T follicular helper cell (primary cell): ENCODE measurements at places on chromosomes 2 and 18.

GRCh38 chr2:219810895-219811294 lies 183.5 kb downstream of the SLC4A3 start:
- DNase-seq = no peak

DNA sequence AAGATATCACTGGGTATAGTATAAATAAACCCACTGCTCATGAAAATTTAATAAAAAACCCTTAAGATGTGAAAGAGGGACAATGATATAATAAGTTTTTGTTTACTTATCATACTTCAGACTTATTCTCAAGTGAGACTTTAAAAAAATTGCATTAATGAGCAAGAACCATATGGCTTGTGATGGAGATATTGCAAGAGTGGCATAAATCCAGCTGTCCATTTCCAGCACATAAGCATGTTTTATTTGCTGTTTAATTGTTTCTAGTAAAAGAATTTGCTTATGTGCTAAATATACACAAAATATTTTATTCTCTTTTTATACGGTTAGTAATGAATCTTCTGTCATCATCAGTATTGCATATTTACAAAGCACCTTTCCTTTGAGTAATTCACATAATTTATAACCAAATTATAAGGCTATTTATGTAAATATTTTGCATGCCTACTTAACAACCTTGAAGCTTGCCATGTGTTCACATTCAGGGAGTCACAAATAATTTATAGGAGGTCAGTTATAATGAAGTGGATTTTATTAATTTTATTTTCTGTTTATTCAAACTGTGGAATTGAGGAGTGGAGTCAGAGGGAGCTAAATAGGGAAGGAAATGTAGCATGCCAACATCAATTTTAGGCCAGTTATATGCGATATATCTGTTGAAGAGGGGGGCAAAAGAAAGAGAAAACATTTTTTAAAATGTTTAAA lies 318.5 kb upstream of the CWC22 start:
- DNase-seq = no peak

DNA sequence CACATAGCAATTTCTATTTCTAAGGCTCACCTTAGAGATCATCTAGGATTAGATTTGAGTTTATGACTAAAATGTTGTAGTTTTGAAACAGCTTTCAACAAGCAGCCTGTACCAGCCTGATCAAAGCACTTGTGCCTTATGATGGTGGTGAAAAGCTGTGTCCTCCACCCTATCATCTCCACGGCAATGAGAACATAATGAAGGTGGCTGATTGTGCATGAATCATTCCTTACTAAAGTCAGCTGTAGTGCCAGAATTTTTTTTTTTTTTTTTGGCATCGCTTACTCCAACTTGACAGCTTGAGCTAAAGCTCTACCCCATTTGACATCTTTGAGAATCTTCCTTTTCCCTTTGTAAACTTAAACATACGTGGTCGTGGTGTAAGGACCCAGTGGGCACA lies 86.0 kb downstream of the DCC start:
- DNase-seq = no peak

- DNase-seq = no peak
These were observed 65.2 kb upstream of the RNF152 start for GRCh38 chr18:61957801-61958516.

- DNase-seq = no peak
These were observed 146.0 kb upstream of the SERPINE2 start for GRCh38 chr2:224185023-224185601.

DNA sequence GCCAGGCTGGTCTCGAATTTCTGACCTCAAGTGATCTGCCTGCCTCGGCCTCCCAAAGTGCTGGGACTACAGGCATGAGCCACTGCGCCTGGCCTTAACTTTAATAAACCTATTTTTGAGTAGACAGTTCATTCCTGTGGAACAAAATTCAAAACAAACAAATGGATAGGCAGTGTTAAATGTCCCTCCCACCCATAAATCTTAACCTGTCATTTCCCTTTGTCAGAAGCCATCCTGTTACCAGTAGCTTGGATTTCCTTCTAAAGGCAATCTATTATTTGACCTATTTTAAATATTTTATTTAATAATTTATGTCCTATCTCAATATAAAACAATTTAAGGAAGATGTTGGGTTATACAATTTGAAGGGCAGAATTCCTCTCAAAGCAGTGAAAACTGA lies 6.6 kb upstream of the C2orf72 start:
- DNase-seq = no peak

GRCh38 chr2:127321303-127321702 lies 27.4 kb upstream of the ERCC3 start:
- no peak for DNase-seq
